ENCODE measurements at places on chromosomes 1 and 21. TPM values are rescaled to one million over a fixed set of nuclear protein-coding genes. Genes with fewer than 3 reads are reported as not detected.

The RGS13 gene
- polyA plus RNA-seq = 0.15 TPM

The CLCNKA gene
- 1.6 TPM for polyA plus RNA-seq

The ASCL5 gene
- polyA plus RNA-seq = 0.70 TPM

The IL23R gene
- not detected for polyA plus RNA-seq

The EPHA10 gene
- polyA plus RNA-seq = not detected

The RGS21 gene
- polyA plus RNA-seq = not detected

The ADAMTS5 gene
- 14.9 TPM for polyA plus RNA-seq

The SLAMF6 gene
- polyA plus RNA-seq = 0.31 TPM

The KLF17 gene
- not detected for polyA plus RNA-seq

The NPPA gene
- 1.8 TPM for polyA plus RNA-seq

The SPRR3 gene
- not detected for polyA plus RNA-seq

The GPR3 gene
- 0.49 TPM for polyA plus RNA-seq

The SLC45A3 gene
- polyA plus RNA-seq = 2.3 TPM

The E2F2 gene
- polyA plus RNA-seq = 3.9 TPM

The PTAFR gene
- 2.8 TPM for polyA plus RNA-seq
